ENCODE measurements at places on chromosomes 5 and 9. TPM values are rescaled to one million over a fixed set of nuclear protein-coding genes. Genes with fewer than 3 reads are reported as not detected.

- DNase-seq: no peak
Measured at GRCh38 chr5:36029914-36030313, 36.8 kb downstream of the UGT3A2 start.

Gene IL7R
- 142 TPM for total RNA-seq

Gene G3BP1
- total RNA-seq: 253 TPM

Gene ZNF608
- not detected for total RNA-seq

DNA sequence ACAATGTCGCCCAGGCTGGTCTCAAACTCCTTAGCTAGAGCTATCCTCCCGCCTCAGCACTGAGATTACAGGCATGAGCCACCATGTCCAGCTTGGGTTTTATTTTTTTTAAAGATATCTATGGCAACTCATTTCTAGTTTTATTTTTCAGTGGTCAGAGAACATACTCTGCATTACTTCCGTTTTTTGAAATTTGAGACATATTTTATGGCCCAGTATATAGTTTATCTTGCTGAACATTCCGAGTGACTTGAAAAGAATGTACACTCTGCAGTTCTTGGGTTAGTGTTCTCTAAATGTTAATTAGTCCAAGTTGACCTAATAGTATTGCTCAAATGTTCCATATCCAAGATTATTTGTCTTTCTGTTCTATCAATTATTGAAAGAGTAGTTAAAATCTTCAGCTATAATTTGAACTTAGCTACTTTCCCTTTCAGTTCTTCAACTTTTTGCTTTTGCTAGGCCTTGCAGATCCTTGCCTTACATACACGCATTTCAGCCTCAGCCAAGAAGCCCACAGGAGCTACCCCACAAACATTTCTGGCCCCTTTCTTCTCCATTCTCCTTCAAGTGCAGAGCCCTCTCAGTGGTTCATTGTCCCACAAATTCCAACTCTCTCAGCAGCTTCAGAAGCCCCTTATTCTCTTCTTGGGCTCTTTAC is 22.3 kb upstream of the SNAPC3 start:
- no peak for DNase-seq

Gene LPAR1
- total RNA-seq: not detected

DNA sequence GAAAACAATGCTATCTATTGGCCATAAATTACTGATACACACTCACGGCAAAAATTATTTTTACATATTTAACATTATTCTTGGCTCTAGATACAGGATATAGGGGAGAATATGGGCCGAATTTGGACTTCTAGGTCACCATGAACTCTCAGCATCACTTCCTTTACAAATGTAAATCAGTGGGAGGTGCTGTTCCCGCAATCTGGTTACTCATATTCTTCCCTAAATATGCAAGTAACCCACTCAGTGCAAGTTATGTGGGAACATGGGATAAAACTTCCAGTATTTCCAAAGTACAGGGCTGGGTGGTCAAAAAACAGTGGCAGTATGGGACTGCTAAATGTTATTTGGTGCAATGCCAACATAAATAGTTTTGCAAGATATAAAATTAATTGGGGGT is 145.6 kb downstream of the PPP2R2B start:
- no peak for DNase-seq

GRCh38 chr5:4100739-4101138 is 505.1 kb downstream of the IRX1 start:
- no peak for DNase-seq

DNA sequence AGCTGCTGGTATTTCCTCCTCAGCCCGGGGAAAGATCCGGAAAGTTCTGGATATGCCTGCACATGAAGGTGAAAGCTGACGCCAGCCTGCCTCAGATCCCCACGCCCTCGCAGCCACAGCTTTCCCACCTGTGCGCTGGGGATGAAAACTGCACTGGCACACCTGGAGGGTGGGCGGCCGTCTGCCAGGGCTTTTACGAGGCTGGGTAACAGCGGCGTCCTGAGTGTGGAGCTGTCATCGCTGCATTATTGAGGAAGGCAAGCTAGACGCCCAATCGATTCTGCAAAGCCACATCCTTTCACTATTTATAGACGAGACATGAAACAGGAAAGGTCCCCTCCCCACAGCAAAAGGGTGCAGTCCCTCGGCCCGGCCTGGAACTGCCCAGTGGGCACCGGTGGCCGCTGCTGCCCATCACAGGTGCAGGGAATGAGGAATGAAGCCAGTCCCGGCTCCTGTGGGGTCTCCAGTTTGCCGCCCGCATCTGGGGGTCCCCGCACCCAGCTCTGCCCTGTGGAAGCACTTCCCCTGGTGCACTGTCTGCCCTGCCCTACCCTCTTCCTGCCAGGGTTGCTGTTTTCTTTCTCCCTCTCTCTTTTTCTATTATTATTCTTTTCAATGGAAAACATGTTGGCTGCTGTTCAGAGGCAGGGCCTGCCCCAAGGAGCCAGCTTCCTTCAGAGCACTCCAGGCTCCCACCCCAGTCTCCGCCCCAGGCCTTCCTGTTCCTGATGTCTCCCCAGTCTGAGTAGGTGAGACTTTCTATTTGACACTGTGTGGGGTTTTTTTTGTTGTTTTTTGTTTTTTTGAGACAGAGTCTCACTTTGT is 7.0 kb downstream of the NOTCH1 start:
- DNase-seq: peak; percentile 83

Gene CCDC171
- 2.3 TPM for total RNA-seq

- DNase-seq: no peak
Measured at GRCh38 chr9:32839013-32839885, 55.9 kb downstream of the TMEM215 start.

Gene FAM153A
- total RNA-seq: 56.9 TPM

Gene ZSWIM6
- total RNA-seq: 4.4 TPM

- no peak for DNase-seq
Measured at GRCh38 chr5:67809589-67809988, 406.0 kb upstream of the PIK3R1 start.

GRCh38 chr5:116410336-116410890 is 164.2 kb downstream of the SEMA6A start:
- DNase-seq: no peak

Data from activated CD8-positive, alpha-beta T cell treated with anti-CD3 and anti-CD28 coated beads for 36 hours (primary cell).